ENCODE measurements at places on chromosomes 1 and 21. TPM values are rescaled to one million over a fixed set of nuclear protein-coding genes. Genes with fewer than 3 reads are reported as not detected.

DNA sequence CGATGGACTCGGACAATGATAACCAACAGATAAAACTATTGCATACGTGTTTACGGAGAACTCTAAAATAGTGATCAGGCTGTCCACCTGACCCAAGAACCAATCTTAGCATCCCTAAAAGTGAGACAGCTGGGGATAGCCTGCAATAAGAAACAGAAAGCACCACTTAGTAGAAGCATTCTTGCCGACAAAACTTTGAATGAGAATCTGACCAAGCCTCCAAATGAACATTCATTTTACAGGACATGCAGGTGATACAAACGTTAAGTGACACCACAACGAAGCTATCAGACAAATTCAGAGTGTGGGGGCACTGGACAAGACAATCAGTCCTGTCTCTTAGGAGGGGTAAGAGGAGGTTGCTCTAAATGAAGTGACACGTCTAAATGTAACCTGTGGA, 1.2 kb downstream of the PSMG1 start:
- H3K27ac ChIP-seq, result peak overlapping the region; percentile 90
- H3K36me3 ChIP-seq, result peaks cover 13% of the 10 kb centered on the region
- DNase-seq, result no peak
- peaks cover 30% of the 10 kb centered on the region for H3K4me1 ChIP-seq
- H3K27me3 ChIP-seq, result no peaks in the 10 kb centered on the region

- H3K36me3 ChIP-seq, result no peaks in the 10 kb centered on the region
- no peak overlapping the region for H3K27ac ChIP-seq
- DNase-seq, result no peak
- H3K4me1 ChIP-seq, result no peaks in the 10 kb centered on the region
- peaks cover 25% of the 10 kb centered on the region for H3K27me3 ChIP-seq
- H3K4me3 ChIP-seq, result no peak overlapping the region
These were observed 85.2 kb downstream of the DRAM2 start for GRCh38 chr1:111054656-111055055.

GRCh38 chr1:236654957-236655356, 31.3 kb upstream of the ACTN2 start:
- peaks cover 6% of the 10 kb centered on the region for H3K27me3 ChIP-seq
- DNase-seq, result no peak
- no peak overlapping the region for H3K4me3 ChIP-seq
- H3K36me3 ChIP-seq, result no peaks in the 10 kb centered on the region

DNA sequence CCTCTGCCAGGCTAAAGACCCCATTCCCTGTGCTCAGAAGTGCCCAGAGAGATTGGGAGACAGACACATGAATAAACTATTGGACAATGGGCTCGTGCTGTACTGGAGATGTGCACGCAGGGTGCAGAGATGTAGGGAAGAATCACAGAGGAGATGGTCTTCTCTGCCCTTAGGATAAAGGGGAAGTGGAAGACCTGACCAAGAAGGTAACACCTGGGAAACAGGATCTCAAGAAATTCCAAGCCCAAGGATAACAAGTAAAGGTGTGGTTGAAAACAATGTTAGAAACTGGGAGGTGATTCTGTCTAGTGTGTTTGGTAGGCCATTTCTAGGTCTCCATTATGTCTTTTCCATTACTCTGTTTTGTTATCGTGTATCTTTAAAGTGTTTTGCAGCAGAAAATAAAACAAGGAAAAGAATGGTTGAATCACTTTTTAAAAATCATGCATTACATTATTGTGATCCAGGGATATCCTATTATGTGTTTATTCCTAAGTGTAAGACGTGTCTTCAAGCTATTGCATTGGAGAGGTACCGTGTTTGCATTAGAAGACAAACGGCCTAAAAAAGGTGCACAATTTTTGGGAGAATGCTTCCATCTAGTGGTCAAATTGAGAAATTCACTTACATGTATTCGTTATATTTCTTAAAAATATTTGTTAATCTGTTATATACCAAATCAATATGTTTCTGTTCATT, 40.8 kb upstream of the KCTD3 start:
- H3K36me3 ChIP-seq, result no peaks in the 10 kb centered on the region
- no peak overlapping the region for H3K4me3 ChIP-seq
- peaks cover 8% of the 10 kb centered on the region for H3K27me3 ChIP-seq
- DNase-seq, result no peak
- H3K4me1 ChIP-seq, result peaks cover 5% of the 10 kb centered on the region

- no peak for DNase-seq
- H3K4me3 ChIP-seq, result no peak overlapping the region
These were observed 7.9 kb upstream of the RAB7B start for GRCh38 chr1:206011057-206011456.

- H3K27ac ChIP-seq, result no peak overlapping the region
- H3K27me3 ChIP-seq, result peaks cover 18% of the 10 kb centered on the region
- peaks cover 12% of the 10 kb centered on the region for H3K4me1 ChIP-seq
- no peaks in the 10 kb centered on the region for H3K36me3 ChIP-seq
- no peak overlapping the region for H3K4me3 ChIP-seq
These were observed 55.6 kb downstream of the PLXNA2 start for GRCh38 chr1:208188607-208189006.

DNA sequence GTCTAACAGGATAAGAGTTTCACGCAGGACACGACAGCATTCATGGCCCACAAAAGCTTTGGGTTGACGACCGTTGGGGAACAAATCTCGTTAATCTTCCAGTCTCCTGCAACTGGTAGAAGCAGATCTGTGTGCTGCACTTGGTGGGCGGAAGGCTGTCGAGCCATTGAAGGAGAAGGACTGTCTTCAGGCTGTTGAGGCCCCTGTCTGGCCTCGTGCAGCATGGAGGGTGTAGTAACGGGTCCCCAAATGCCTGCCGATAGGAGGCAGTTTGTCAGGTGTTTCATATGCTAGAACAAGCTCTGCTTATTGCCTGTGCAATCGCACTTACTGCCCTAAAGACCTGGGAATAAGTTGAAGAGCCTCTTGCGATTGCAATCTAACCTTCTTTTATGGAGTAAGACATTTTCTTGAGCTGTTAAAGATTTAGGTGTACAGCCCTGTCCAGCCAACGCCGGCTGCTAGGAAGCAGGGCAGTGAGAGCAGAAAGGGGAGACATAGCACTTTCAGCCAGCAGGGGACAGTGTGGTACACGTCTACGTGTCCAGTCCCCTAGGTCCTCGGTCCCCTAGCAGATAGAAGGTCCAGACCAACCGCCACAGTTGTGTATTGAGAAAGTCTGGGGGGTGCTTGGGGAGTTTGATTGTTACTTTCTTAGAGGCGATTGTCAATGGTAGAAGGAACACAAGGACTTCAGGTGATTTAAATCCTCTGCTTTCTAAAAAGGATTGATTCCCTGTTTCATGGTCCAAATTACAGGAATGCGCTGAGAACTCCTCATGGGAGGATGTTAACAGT, 102.3 kb upstream of the TMPRSS2 start:
- H3K4me1 ChIP-seq, result peaks cover 1% of the 10 kb centered on the region
- H3K4me3 ChIP-seq, result no peak overlapping the region
- peaks cover 18% of the 10 kb centered on the region for H3K27me3 ChIP-seq

DNA sequence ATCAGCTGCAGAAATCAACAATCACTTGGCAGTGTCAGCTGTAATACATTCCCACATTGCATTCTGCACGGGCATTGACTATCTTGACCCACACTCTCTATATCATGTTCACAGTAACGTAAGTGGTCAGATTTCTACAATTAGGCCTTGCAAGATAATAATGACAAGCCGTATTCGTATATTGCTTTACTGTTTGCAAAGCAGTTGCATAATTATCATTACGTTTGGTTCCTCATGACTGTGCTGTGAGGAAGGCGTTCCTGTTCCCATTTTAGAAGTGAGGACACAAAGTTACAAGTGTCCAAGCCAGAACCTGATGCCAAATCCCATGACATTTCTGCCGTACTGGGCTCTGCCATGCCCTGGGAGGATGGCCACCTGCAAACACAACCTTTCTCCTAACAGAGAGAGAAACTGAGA, 53.5 kb upstream of the TARBP1 start:
- no peaks in the 10 kb centered on the region for H3K36me3 ChIP-seq
- DNase-seq, result no peak
- H3K4me3 ChIP-seq, result no peak overlapping the region
- H3K4me1 ChIP-seq, result peaks cover 17% of the 10 kb centered on the region

DNA sequence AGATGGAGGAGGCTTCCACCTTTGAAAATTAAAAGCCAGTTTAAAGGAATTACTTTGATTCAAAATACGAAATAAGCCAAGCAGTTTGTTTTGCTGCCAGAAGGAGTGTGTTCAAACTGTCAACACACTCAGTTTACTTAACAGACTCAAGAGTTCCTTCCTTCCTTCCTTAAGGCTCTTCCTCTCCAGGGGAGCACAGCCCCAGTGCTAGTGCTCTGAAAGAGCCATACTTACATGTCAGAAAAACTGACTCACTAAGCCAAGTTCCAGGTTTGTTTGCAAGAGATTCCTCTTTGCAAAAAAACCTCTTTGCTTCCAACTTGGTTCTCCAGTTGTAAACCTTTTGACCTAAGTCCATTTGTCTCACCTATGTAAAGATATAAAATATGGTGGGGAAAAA, 14.3 kb downstream of the SETD4 start:
- no peak overlapping the region for H3K27ac ChIP-seq
- H3K4me3 ChIP-seq, result no peak overlapping the region
- no peaks in the 10 kb centered on the region for H3K27me3 ChIP-seq
- H3K36me3 ChIP-seq, result peaks cover 43% of the 10 kb centered on the region

GRCh38 chr1:231924180-231924579, 297.6 kb downstream of the DISC1 start:
- H3K27ac ChIP-seq, result no peak overlapping the region
- peaks cover 3% of the 10 kb centered on the region for H3K36me3 ChIP-seq
- DNase-seq, result no peak
- H3K4me3 ChIP-seq, result no peak overlapping the region
- H3K4me1 ChIP-seq, result peaks cover 14% of the 10 kb centered on the region
- no peaks in the 10 kb centered on the region for H3K27me3 ChIP-seq

DNA sequence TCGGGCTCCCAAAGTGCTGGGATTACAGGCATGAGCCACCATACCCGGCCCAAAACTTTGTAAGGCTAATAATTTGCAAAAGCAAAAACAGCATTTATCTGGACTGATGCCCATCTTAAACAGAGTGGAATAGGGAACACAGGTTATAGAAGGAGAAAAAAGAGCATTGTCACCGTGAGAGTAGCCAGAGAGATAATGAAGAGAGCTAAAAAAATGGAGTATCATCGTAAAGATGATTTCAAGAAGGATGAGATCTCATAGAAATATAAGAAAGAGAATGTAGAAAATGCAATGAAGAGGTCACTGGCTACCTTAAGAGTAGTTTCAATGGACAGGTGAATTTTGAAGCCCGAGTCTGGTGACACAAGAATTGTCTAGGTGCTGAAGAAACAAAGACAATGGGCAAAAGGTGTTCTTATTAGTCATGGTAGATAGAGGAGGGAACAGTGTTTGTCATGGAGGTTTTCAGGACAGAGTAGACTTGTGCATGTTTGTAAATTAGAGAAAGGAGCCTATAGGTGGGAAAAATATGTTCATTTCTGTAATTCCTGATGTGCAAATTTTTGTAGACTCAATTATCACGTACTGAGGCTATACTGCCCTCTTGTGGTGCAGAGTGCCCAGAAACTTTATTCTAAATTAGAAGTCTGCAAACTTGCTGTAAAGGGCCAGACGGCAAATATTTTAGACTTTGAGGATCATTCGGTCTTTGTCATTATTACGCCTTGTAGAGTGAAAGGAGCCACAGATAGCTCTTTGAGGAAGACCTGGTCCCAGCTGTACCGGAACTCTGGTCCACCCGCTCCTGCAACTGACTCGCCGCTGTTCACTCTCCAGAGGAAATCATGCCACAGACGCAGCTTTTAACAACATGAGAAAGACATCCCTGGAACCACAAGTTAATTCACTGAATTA, 8.1 kb upstream of the TMEM183A start:
- peak; percentile 38 for DNase-seq
- peaks cover 46% of the 10 kb centered on the region for H3K27me3 ChIP-seq
- peaks cover 12% of the 10 kb centered on the region for H3K4me1 ChIP-seq
- peak overlapping the region; percentile 50 for H3K27ac ChIP-seq

DNA sequence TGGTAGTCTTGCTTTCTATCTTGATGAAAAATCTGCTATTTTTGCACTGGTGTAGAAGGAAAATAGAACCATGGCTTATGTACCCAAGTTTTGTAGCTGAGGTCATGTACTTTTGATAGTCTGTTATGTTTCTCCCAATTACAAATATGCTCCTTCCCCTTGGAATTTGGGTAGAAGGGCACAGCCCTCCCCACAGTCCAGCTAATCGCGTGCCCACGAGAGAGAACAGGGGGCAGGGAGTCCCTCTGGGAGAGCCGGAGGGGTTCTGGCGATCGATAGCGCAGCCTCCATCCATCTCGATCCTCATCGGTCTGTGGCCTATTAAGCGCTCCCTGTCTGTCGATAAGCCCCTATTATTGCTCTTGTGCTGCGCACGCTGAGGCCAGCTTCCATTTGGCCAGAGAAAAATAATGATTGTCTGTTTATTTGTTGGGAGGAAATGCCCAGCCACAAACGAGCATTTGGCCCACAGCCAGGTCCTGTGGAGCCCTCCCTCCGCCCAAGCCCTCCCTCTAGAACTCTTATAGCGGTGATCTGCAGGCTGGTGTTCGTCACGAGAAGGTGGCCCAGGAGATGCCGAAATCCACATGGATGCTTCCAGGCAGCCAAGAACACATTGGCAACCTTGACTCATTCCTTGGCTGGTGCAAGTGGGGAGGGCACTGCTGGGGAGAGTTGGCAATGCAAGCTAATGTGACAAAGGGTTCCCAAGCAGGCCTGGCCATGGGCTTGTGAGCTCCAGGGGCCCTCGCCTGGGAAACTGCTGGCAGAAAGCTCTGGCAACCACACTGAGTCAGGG, 134.7 kb upstream of the TNR start:
- DNase-seq, result no peak
- peaks cover 2% of the 10 kb centered on the region for H3K27me3 ChIP-seq
- no peaks in the 10 kb centered on the region for H3K4me1 ChIP-seq
- H3K27ac ChIP-seq, result no peak overlapping the region
- H3K4me3 ChIP-seq, result no peak overlapping the region

- H3K36me3 ChIP-seq, result peaks cover 14% of the 10 kb centered on the region
- DNase-seq, result no peak
- H3K4me3 ChIP-seq, result peak overlapping the region; percentile 74
- peak overlapping the region; percentile 35 for H3K27ac ChIP-seq
These were observed 60.1 kb downstream of the IER5 start for GRCh38 chr1:181148636-181149035.

DNA sequence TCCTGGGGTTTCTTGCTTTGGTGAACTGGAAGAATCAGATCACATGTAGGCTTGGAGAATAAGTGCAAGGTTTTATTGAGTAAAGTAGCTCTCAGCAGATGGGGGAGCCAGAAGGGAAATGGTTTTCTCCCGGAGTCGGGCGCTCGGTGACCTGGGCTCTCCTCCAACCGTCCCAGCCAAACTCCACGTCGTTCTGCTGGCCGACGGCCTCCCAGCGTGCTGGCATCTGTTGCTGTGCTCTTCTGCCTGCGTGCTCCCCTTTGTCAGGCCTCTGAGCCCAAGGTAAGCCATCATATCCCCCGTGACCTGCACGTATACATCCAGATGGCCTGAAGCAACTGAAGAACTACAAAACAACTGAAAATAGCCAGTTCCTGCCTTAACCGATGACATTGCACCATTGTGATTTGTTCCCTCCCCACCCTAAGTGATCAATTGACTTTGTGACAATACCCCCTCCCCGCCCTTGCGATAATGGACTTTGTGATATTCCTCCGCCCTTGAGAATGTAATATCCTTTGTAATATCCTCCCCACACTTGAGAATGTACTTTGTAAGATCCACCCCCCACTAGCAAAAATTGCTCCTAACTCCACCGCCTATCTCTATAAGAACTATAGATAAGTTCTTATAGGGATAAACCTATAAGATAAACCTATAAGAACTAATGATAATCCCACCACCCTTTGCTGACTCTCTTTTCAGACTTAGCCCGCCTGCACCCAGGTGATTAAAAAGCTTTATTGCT, 88.3 kb downstream of the SMYD3 start:
- H3K4me3 ChIP-seq, result no peak overlapping the region
- H3K27ac ChIP-seq, result no peak overlapping the region
- no peaks in the 10 kb centered on the region for H3K4me1 ChIP-seq

PPIAL4G gene
- 1.8 TPM for total RNA-seq

LIN28A gene
- not detected for total RNA-seq

CASQ2 gene
- not detected for total RNA-seq

CD101 gene
- 0.08 TPM for total RNA-seq

Data from activated naive CD8-positive, alpha-beta T cell treated with anti-CD3 and anti-CD28 coated beads, Interleukin-2, amount 10 ng/mL, durations not matched to agents 7 days and 5 days (primary cell).